ENCODE measurements at places on chromosomes 12 and 14. TPM values are rescaled to one million over a fixed set of nuclear protein-coding genes. Genes with fewer than 3 reads are reported as not detected.

DNA sequence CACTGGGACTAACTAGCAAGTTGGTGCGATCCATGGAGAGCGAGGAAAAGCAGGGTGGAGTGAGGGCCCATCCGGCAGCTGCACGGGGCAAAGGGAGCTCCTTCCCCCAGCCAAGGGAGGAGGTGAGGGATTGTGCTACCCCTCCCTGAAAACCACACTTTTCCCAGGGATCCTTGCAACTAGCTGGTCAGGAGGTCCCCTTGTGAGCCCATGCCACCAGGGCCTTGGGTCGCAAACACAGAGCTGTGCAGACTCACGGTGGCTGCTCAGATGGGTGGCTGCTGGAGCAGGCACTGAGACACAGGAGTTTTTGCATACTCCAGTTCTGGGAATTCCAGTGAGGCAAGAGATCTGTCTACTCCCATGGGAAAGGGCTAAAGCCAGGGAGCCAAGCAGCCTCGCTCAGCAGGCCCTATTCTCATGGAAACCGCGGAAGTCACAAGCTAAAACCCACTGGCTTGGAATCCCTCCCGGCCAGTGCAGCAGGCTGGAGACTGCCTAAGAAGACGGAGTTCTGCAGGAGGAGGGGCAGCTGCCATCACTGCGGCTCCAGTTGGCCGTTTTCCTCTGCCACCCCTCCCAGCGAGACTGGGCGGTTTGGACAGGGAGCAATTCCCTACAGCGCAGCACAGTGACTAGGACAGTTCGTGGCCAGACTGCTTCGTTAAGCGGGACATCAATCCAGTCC is 10.9 kb upstream of the ZNF705A start:
- DNase-seq: peak; percentile 54

The PPP4R4 gene
- total RNA-seq: 0.18 TPM

DNA sequence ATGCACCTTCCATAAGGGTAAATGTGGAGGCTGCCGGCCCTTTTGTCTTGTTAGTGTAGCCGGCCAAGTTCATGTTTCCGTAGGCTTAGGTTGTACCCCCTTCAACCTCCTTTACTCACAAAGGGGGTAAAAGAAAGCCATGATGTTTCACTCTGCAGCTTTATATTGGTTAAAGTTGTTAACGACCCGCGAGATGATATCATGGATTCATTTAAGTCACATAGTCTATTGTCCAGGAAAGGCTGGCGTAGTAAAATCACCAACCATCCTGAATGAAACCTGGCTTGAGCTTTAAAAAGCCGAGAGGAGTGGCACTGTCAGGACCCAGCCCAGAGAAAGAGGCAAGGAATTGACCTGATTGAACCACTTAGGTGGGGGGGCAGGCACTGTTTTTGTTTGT is 1.3 kb downstream of the UNG start:
- no peak for DNase-seq

DNA sequence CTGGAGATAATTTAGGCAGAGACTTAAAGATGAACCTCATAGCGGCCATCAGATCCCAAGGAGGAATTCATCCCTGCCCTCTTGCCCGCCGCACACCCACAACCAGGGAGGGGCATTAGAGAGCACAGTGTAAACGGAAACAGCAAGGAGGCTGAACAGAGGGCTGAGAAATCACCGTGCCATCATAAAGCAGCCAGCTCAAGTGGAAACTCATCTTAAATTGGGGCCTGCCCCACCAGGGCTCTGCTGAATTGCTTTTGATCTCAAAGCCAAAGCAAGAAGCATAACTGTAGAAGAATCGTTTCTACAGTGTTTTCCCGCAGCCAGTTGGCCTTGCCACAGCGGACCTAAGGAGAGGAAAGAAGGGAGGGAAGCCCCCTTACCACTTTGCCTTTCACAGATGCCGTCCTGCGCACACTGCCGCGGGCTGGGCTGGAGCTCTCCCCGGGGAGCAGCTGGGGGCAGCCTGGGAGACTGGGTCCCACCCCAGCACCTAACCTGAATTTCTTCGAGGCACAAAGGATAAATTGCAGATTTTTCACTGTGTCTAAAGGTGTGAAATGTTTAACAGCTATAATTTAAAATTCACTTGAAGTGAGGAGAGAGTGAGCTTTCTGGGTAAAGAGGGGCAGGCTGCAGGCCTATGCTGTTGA is 51.8 kb upstream of the MMP17 start:
- DNase-seq: no peak

- no peak for DNase-seq
Measured at GRCh38 chr14:86673523-86673969, 1143.6 kb downstream of the FLRT2 start.

DNA sequence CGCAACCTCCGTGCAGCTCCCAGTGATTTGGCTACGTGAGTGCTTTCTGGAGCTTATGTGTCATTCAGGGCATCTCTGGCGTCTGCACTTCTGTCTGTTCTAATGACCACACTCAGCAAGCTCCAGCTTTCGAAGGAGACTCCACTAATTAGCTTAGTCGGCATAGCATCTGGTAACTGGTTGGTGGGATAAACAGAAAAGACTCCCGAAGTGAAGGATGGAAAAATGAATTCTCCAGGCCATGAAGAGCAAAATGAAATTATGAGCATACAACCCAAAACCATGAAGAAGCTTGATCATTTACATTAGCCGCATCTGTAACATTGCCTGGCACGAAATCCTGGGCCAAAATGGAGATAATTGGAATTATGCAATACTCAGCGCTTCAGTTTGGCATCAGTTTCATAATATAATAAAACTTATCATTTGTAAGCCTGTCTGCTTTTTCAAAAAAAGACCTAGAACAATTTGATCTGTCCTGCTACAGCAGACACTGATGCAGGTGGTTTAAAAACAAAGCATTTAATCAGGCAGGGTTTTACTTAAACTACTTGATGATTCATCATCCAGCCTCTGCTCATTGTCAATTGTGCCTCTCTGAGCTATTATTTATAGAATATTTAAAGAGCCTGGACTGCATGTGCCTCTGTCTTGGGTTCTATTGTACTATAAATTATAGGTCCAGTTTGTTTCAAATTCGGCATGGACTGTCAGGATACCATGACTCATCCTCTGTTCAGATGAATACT is 87.4 kb downstream of the SYT1 start:
- no peak for DNase-seq

GRCh38 chr12:91991399-91992187 is 154.1 kb downstream of the BTG1 start:
- no peak for DNase-seq

- DNase-seq: no peak
Measured at GRCh38 chr14:70392676-70393075, 24.2 kb downstream of the SYNJ2BP start.
